ENCODE measurements at places on chromosomes 6 and 20.
A peak's percentile ranks its signal among the peaks of the same experiment; 100 is the strongest.

- no peak for DNase-seq
Measured at GRCh38 chr20:49351775-49352174, 73.9 kb upstream of the ZNFX1 start.

GRCh38 chr20:42610070-42610469, 579.6 kb downstream of the PTPRT start:
- no peak for DNase-seq

- DNase-seq: no peak
Measured at GRCh38 chr6:119024111-119024510, 54.4 kb downstream of the FAM184A start.

DNA sequence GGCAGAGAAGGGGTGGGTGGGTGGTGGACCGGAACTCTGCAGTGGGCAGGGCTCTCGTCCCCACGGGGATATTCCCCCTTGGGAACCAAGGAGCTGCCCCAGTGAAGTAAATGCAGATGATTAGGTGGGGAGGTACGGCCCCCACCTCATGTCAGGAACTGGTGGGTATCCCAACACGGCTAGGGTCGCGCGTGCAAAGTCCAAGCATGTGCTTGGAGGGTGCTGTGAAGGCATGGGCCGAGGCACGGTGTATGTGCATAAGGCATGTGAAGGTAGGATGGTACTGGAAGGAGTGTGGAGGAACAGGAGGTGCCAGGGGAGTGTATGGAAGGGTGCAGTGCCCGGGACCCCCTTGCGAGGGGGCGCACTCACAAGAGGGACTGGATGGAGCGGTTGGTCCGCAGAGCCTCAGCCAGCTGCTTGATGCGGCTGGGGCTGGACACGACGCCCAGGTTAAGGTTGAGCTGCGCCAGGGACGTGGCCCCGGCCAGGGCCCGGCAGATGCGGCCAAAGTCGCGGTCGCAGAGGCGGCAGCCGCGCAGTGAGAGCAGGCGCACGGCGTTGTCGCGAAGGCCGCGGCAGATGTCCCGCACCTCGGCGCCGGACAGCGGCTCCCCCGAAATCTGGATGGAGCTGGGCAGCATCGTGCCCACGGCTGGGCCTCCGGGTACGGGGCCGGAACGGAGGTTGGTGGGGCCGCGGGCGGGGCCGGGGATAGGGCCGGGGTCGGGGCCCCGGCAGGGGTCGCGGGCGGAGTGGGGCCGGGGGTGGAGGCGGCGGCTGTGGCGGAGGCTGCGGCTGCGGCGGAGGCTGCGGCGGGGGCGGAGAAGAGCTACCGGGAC, 783 bp downstream of the LRRC73 start:
- DNase-seq: no peak

GRCh38 chr20:47535088-47535487, 33.4 kb downstream of the NCOA3 start:
- no peak for DNase-seq

GRCh38 chr6:34556493-34556892, 364 bp upstream of the SPDEF start:
- no peak for DNase-seq

DNA sequence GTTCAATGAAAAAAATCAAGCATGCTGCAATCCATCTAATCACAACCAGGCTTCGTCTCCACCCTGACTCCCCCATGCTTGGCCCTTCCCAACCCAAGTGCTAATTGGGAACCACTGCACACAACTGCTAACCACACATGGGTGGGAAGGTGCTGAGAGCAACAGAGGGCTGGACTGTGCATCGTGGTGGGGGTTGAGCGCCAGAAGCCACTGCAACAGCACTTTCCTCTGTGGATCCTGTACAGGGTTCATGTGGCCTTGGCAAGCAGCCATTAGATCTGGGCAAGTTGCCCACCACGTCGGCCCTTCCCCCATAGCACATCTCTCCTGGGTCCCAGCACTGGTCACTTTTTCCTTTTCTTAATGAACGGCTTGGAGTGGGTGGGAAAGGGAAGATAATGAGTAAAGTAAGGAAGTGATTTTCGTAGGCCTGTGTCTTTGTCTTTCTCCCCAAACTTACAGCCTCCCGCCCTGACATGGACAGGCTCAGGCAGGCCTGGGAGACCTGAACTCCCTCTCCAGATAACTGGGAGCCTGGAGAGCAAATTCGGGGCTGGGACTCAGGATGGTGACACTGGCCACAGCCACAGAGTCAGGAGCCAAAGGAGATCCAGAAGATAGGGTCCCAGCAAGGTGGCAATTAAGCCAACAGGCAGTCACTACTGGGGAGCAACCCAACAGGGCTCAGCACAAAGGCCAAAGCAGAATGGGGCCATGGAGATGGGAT, 34.4 kb upstream of the MRPS10 start:
- DNase-seq: no peak

DNA sequence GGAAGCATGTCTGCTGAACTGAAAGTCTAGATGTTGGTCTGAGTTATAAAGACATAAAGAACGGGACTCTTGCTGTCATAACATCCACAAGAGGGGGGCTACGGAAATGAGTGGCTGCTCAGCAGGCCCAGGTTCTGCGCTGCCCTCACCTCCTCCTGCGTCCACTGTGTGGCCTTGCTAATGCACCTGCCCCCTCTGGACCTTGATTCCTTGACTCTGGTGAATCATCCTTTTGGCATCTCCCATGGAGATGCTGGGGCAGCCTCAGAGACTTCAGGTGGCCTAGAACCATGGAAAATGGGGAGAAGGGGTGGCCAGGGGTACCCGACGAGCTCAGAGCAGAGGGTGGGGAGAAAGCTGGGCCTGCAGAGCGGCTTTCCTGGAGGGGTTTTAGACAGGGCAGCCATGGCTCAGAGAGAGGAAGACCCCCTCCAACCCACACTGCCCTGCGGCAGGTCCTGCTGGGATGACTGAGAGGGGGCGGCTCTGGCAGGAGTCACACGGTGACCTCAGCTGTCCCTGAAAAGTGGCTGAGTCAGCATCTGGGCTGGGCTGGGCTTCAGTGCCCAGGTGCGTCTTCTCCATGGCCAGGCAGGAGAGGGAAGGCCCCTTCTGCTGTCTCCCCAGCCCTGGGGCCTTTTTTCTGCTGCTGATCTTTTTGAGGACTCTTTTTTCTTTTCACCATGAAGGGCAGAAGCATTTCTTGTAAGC, 46.9 kb downstream of the DLGAP4 start:
- no peak for DNase-seq

DNA sequence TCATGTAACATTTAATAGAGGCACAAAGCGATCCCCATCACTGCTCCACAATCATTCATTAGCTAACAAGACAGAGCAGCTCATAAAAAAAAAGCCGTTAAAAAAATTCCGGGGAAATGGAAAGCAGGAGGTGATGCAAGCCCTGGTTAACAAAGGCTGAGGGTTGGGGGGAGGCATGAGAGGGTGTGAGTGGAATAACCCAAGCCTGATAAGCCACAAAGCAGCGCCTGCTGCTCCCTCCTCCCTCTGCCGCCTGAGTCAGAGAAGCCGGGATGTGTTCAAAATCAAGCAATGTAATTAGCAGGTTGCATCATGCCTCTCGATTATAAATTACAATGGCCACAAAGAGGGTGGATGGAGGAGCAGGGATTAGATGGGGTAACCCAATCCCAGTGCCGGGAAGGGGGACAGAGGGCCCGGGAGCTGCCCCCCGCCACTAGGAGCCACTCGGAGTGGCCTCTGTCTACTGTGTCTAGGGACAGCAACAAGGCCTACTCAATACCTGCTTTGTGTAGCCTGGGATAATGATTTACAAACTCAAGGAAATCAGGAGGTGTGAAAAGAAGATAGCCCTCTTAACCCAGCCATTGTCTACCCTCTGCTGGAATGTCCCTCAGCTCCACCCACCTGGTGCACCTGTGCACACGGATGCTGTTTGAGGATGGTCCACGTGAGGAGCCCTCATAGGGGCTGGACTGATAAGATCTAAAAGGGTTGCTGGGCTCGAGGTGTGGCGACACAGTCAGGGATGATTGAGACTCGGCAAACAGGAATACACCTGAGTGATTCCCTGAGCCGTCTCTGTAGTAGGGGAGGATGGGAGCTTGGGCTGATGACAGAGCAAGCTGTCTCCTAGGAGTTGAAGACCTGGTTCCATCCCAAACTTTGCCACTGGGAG, 156.9 kb downstream of the VEGFA start:
- peak; percentile 21 for DNase-seq

DNA sequence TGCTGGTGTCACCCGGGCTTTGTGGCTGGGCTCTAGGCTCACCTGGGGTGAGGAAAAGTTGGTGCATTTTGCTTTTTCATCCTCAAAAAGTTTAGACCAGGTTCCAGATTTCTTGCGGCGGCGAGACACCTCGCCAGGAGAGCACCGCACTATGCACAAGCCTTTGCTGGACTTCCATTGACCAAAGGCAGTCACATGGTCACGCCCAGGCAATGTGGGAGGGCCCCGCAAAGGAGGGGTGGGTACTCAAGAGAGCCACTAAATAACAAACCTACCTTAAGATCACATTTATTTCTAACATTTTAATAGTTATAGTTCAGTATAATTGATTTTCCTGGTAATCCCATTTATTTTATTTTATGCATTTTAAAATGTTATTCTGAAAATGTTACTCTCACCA, 3.0 kb upstream of the KIF16B start:
- no peak for DNase-seq

DNA sequence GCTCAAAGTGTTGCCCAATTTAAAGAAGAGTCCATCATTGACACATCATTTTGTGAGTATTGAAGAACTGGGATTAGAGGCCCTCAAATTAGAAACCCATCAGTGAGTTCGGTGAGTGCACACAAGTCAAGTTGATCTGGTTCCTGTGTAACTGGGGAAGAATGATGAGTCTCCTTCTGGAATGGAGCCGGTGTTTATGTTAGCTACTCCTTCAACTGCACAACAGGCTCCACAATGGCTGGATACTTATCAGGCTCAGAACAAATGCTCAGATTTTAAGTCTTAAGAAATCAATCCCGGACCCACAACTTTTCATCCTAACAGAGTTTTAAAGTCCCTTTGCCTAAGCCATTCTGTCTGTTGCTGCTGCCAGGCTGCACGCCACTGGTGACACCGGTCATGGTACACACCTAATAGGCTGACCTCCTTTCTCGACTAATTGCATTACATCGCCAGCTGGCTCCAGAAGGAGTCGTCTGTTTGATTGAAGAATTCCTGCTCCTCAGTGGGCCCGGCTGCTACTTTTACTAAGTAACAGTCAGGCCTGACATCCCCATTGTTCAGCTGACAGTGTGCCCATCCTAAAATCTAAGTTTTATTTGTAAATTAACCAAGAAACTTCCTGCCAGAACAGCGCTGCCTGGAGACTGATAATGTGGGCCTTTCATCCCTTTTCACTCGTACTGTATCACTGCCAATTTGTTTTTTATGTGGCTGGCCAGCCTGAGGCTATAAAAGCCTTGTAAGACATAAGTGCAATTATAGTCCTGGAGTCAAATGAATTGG, 130.4 kb downstream of the INSM1 start:
- DNase-seq: no peak

DNA sequence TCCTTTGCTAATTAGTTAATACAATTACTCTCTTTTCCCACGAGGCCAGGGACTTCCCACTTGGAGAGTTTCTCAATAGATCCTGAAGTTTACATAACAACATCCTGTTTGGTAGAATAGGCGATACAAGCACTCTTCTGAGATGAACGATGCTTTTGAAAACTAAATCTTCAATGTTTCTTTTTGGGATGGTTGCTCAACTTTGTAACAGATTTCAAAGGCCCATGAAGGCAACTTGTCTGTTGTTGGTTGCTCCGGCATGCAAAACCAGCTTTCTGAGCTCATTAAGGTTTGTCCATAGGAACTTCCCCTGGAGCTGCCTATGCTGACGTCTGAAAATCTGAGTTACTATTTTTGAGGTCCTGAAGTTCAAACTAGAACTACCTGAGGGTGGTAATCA, 25.9 kb upstream of the ROS1 start:
- no peak for DNase-seq

GRCh38 chr20:9088556-9088955, 19.7 kb downstream of the PLCB4 start:
- DNase-seq: no peak

- DNase-seq: no peak
Measured at GRCh38 chr20:62596921-62597320, 45.4 kb upstream of the SLCO4A1 start.

GRCh38 chr20:23668477-23668951, 20.3 kb downstream of the CST4 start:
- no peak for DNase-seq

- DNase-seq: no peak
Measured at GRCh38 chr6:54719131-54719530, 127.4 kb upstream of the FAM83B start.

GRCh38 chr6:134165561-134166201, 113.3 kb upstream of the SLC2A12 start:
- DNase-seq: no peak

- DNase-seq: no peak
Measured at GRCh38 chr20:62944184-62944583, 6.2 kb downstream of the GID8 start.

DNA sequence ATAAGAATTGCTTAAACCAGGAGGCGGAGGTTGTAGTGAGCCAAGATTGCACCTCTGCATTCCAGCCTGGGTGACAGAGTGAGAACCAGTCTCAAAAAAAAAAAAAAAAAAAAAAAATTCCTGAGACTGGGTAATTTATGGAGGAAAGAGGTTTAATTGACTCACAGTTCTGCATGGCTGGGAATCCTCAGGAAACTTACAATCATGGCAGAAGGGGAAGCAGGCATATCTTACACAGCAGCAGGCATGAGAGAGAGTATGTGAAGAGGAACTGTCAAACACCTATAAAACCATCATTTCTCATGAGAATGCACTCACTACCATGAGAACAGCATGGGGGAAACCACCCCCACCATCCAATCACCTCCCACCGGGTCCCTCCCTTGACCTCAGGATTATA, 1.8 kb upstream of the FKBP1A start:
- no peak for DNase-seq

DNA sequence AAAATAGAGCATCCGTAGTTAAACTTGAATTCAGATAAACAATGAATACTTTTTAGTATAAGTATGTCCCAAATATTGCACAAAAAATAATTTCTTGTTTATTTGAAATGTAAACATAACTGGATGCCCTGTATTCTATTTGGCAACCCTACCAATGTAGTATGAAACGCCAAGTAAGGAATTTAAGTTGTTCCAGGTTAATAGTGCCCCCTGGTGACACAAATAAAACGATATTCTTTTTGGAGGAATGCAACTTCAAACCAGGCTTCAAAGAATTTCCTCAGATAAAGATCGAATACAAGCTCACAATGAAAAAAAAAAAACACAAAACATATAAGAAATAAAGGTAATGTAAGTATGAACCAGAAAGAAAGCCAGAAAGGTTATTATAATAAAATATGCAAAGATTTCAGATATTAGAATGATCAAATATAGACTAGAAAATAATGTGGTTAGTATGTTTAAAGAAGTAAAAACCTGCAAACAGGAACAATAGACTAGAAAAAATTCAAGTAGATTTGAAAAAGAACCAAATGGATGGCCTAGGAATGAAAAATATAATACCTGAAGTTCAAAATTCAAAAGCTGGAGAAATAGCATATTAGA, 18.4 kb upstream of the AKAP7 start:
- DNase-seq: no peak

GRCh38 chr6:37207903-37208456, 38.0 kb downstream of the PIM1 start:
- peak; percentile 87 for DNase-seq

GRCh38 chr6:109891924-109892323, 86.2 kb upstream of the GPR6 start:
- DNase-seq: no peak

GRCh38 chr20:14913896-14914620, 576.6 kb upstream of the FLRT3 start:
- DNase-seq: no peak
